ENCODE measurements at places on chromosomes 1 and 21.
A peak's percentile ranks its signal among the peaks of the same experiment; 100 is the strongest.

GRCh38 chr1:242196101-242196500 is 197.2 kb upstream of the MAP1LC3C start:
- DNase-seq = no peak

GRCh38 chr1:12114916-12115315 is 51.8 kb downstream of the TNFRSF8 start:
- DNase-seq = no peak

DNA sequence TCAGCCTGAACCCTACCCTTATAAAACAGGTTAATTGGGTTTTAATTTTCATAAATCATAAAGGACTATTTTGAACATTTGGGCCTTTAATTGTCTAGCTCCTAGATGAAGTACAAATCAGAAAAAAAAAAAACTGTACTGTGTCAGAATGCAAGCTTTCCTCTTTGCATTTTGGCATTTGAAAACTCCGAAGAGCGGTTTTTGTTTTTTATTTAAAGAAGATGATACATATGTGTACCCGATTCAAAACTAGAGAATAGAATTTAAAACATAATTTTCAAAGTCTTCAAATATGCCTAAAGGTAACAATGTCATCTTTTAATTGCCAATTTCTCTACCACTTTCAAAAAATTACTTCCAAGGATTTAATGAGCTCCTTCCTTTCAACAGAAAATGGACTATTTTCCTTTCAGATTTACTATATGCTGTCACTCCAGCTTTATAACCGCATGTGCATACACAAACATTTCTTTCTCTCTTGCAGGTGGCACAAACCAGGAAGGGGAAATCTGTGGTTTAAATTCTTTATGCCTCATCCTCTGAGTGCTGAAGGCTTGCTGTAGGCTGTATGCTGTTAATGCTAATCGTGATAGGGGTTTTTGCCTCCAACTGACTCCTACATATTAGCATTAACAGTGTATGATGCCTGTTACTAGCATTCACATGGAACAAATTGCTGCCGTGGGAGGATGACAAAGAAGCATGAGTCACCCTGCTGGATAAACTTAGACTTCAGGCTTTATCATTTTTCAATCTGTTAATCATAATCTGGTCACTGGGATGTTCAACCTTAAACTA is 33.7 kb downstream of the MRPL39 start:
- peak; percentile 39 for DNase-seq

DNA sequence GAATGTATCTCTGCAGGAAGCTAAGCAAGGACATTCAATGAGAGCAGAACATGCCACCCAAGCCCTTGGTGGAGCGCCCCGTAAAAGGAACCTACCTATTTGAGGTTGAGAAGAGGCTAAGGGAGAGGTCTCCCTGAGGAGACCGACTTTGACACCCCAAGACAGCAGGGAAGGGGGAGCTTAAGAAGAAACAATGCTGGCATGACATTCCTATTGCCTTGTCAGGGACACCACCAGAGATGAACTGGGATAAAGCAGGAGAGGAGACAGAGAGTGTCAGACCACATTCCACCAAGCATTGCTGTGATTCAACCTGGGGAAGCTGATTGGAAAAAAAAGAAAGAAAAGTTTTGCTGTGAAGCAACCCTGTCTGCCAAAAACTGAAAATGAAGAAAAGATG is 13.3 kb upstream of the S100A2 start:
- no peak for DNase-seq

GRCh38 chr1:219926363-219926998 is 1.9 kb downstream of the SLC30A10 start:
- DNase-seq = no peak

- no peak for DNase-seq
Observed at GRCh38 chr1:172781513-172782140, 122.7 kb downstream of the FASLG start.

DNA sequence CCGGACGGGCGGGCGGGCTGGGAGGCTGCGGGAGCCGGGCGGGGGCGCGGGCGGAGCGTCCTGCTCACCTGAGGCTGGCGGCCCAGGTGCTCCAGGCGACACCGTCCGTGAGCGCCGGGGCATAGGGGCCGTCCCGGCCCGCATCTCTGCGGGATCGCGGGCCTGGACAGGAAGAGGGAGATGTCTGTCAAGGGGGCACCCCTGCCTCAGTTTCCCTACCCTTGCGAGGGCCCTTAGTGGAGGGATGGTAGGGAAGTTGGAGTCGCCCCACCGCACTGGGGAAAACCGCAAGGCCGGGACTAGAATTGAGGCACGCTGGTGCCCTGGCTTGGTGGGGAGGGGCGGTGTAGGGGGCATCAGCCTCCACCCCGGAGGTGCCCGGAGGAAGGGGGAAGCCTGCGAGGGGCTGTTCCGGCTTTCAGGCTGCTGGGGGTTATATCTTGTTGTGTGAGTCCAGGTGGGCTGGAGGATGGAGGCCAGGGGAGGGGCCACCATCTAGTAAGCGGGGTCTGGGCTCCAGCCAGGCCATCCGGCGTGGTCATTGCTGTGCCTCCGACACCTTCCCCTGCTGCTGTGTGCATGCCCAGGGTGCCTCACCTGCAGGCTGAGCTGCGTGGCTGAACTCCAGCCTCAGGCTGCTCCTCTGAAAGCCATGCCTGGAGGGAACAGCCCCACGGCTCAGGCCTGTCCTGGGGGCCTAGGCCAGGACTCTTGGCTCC is 580 bp downstream of the VWA1 start:
- no peak for DNase-seq

DNA sequence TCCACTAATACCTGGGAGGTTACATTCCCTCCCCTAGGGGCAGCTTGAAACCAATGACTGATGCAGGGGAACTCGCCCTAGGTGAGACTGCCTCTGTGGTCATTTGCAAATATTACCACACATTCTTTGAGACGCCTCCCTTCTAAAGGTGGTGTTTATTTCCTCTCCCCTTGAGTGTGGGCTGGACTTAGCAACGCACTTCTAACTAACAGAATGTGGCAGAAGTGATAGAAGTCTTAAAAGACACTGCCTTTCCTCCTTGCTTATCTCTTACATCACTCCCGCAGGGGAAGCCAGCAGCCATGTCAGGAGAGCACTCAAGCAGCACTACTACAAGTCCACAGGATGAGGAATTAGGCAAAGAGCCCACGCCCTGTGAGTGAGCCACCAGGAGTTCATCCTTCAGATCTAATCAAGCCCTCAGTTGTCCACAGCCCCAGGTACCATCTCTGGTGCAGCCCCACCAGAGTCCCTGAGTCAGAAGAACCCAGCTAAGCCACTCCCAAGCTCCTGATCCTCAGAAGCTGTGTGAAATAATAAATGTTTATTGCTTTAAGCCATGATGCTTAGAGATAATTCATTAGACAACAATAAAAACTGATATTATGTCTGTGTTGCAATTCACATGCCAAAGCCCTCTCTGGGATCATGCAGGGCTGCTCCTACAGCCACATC is 14.8 kb upstream of the MATN1 start:
- no peak for DNase-seq
